ENCODE measurements at places on chromosomes 11 and 22. TPM values are rescaled to one million over a fixed set of nuclear protein-coding genes. Genes with fewer than 3 reads are reported as not detected.

The ARHGAP20 gene
- total RNA-seq: not detected

The PACSIN3 gene
- 85.1 TPM for total RNA-seq

The CST6 gene
- 8.9 TPM for total RNA-seq

The C11orf42 gene
- total RNA-seq: not detected

The MB gene
- not detected for total RNA-seq

The MMP27 gene
- not detected for total RNA-seq

The GPR152 gene
- total RNA-seq: not detected

The RAG2 gene
- not detected for total RNA-seq

The MS4A4E gene
- not detected for total RNA-seq

The BLID gene
- 0.71 TPM for total RNA-seq

The SEZ6L gene
- not detected for total RNA-seq

The KLHL35 gene
- 0.14 TPM for total RNA-seq

The GLYATL1B gene
- not detected for total RNA-seq
